Renal cortex interstitium (tissue), 15 donors: ENCODE measurements at places on chromosomes 7 and 10. TPM values are rescaled to one million over a fixed set of nuclear protein-coding genes. Genes with fewer than 3 reads are reported as not detected.

DNA sequence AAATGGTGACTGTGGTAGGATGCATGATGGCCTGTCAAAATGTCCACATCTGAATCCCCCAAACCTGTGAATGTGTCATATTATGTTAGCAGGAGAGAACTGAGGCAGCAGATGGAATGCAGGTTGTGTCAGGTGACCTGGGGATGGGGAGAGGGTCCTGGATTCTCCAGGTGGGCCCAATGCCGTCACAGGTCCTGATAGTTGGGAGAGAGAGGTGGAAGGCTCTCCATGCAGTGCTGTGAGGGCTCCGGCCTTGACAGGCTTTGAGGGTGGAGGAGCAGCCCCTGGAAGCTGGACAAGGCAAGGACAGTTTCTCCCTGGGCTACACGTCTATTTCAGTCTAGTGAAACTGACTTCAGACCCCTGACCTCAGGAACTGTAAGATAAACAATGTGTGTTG lies 330.9 kb upstream of the ZNF32 start:
- no peak for DNase-seq

DNA sequence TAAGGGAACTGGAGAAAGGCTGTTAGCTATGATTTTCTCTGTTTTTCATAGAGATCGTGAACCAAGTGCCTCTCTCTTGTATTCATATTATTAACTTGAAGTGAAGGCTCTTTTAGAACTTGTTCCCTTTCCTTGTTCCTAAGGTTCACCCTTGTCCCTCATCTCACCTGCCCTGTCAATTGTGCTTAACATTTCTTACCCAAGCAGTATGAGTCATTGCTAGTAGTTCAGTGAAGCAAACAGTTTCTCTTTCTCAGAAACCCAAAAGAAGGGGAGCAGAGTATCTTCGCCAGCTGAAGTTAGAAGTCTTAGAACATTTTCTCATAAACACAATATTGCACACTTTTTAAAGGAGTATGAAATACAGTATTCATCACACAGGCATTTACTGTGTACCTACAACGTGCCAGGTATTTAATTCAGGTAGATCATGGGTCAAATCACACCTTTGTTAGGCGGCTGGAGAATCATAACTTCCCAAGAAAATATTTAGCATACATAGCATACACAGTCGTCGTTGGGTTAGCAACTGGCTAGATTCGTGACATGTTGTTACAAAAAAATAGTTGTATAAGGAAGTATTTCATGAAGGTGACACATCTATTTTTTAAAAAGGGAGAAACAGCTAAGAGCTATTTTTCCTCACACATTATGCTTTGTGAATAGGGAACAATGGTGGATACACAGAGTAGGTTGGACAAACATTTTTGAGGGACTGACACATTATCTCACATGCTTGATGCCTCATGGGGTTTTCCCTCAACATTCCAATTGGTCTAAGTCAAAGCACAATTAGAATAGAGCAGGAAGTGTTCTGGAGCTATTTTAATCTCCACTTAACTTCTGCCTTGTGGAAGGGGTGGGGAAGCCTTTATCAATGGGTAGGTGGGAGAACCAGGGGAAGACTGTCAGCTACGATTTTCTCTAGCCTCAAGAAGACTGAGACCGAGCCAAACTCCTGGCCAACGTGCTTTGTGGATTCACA lies 13.2 kb downstream of the HDAC9 start:
- no peak for DNase-seq

DNA sequence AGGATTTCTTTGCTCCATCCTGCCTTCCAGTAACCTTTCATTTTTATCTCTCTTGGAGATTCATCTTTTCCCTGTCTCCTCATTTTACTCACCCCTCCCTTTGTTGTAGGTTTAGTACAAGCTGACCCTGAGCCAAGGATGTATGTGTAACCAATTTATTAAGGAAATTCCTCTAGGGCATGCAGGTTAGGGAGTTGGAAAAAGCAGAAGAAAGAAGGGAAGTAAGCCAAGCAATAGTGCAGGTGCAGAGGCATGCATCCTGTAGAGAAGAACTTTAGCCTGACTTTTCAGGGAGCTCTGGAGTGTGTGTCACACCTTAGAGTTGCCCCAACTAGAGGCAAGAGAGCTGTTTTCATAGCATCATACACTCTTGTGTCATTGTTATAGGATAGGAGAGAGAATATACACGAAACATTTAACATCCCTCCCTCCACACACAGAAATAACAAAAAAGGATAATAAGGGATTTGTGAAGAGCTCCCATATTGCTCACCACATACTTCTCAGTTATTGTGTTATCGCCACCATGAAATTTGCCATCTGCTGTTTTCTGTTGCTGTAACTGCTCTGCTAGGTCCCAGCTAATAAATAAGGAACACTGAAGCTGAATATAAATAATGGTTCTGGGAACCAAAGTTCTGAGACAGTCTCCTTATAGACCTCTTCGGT lies 21.8 kb upstream of the SEMA3C start:
- DNase-seq = no peak

The CTAGE8 gene
- 5.0 TPM for polyA plus RNA-seq

DNA sequence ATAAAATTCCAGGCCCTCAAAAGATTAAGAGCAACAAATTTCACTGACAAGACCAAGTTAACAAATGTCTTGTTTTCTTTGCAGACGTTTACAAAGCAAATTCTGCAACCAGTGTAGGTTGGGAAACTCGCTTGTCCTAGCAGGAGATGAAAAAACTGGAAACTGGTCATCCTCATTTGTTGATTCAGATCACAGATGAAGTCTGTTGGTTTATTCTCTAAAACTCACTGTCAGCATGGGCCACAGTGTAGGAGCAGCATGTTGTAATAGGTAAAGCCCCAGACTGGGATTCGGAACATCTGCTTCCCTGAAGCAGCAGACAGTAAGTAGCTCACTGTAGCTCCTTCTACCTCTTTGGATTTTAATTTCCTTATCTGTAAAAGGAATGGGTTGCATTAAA lies 31.5 kb downstream of the PANK1 start:
- DNase-seq = no peak

- DNase-seq = no peak
Measured at GRCh38 chr10:50740293-50740648, 535 bp downstream of the ASAH2B start.

The BAIAP2L1 gene
- polyA plus RNA-seq = 15.0 TPM

DNA sequence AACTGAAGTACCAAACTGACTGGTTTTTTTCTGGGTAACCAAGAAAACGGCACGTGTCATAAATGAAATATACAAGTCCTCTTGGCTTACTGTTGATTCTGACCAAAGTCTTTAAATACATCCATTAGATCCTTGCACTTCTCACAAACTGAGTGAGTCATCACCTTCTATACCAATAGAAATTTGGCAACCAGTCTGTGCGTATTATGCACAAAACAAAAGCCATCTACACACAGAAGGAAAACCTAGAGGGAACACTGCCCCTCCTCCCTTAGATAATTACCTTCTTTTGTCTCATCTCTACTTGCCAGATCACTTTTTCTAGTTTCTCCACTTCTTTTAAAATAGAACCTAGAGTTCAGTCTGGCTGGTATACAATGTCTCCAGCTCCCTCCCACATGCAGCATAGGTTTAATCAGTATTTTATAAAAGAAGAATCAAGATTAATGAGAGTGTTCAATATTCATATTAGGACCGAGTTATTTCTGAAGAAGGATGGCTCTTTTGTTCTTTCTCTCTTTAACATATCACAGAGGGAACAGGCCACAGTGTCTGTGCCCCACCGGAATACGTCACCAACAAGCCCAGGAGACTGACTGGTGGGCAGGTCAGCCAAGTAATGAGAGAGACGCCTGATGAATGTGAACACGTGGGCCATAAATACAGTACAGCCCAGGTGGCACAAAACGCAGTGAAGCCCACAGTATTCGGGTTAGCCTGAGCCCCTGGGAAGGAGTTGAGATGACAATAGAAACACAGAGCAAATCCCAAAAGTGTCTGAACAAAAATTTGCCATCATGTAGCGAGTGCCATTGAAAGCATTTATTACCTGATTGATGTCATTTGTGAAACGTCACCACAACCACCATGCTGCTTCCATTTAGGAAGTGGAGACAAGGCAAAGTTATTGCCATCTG lies 91.3 kb downstream of the KIAA1549 start:
- DNase-seq = no peak

DNA sequence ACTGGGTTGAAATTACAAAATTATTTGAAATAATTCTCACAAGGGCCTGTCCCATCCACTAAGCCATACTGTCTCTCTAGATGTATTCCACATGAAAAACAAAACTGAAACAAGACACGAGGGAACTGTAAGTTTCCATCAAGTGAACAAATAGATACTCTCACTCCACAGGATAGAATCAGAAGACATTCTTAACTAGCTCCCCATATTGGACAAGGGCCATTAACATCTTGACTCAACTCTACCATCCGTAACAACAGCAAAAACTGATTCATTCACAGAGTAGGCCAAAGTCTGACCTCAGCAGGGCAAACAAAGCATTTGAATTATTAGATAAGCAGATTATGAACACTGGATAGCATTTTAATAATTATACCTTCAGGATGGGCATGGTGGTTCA lies 29.1 kb downstream of the UBE2H start:
- DNase-seq = no peak

DNA sequence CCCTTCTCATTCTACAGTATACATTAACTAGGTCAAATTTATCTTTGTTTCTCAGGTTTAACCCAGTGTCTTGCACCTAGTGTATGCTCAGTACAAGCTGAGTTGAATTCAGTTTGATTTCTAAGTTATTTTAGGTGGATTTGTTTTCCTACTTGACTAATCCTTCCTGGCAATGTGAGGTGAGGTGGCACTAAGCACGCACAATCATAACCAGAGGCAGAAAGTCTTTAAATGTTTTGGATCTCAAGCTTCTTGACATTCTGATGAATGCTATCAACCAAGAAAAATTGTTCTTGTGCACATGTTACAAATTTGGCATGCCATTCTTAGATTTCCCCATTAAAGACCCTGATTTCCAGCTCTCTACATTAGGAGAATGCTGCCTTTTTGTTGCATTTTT lies 3.2 kb downstream of the BZW2 start:
- DNase-seq = no peak

The SFRP4 gene
- 3.4 TPM for polyA plus RNA-seq

DNA sequence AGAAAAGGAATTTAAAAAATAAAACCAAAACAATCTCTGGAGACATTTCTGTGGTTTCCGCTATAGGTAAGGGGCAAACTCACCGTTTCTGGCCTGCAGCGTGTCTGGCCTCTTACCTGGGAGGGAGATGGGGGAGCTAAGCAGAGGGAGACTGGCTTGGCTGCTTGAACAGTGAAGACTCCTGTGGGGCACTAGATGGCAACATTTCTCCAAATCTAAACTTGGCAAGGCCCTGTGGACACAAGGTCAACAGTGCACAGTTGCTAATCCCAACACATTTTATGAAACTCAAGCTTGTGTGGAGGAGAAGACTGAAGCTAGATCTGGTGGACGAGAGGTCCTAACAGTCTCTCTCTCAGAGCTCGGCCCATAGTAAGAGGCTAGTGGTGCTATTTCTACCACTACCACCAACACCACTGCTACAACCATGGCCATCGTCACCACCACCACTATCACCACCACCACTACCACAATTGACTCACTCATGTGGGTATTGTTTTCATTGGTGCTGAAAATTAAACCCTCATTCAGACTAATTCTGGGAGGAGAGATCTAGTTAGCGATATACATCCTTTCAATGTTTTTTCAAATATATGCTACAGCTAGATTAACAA lies 28.4 kb upstream of the CDHR3 start:
- peak; percentile 7 for DNase-seq

DNA sequence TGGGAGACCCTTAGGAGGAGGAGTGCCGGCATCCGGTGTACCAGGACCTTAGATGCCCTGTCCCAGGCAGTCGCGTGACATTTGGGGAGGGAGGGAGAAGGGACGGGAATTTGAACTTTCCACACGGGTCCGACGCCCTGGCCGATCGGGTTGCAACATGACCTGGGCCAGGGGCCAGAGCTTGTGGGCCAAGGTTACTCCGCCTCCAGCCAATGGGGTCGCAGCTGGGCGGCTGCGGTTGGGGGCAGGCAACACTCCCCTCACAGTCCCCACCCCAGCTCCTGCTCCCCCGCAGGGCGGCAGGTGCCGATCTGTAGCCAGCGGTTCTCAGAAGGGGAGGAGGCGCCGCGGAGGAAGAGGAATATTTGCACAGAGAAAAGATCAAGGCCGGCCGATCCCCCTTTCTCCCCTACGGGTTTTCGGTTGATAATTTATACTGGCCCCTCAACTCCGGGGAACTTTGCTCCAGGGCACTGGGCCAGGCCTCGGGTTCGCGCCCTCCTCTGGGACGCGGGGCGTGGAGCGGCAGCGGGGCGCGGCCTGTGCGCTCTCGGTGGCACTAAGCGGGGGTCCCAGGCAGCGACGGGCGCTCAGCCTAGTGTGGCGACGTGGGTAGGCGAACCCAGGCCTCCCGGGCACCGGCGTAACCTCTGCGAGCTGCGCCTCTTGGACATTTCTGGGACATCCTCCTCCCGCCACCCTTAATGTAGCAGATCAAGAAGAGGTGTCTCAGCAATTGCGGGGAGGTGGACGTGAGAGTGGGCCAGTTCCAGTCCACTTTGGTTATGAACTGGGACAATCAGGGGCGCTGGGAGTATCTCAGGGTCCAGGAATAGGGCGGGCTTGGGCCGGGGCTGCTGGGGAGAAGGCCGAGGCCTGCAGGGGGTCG lies 1.2 kb downstream of the MLXIPL start:
- no peak for DNase-seq

DNA sequence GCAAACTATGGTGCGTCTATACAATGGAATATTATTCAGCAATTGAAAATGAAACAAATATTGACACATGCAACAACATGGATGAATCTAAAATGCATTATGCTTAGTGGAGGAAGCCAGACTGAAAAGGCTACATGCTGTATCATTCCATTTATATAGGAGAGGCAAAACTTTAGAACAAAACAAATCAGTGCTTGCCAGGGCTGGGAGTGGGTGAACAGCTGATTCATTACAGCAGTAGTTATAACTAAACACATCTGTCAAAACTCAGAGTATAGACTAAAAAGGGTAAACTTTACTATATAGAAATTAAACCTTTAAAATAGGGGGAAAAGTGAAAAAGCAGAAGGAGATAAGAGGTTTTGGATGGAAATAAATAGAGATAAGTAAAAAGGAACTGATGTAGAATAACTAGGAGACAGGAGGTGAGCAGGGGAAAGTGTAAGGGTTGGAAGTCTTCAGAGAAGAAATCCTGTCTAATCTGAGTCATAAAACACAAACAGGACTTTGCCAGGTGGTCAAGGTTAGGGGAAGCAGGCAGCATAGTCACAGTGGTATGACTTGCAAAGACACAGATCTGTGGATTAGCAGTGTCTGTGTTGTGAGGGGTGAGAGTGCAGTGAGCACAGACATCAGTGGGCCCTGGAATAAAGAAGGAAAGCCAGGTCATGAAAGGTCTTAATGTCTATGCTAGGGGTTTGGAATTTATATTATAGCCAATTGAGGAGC lies 349.8 kb downstream of the PHTF2 start:
- DNase-seq = no peak

- no peak for DNase-seq
Measured at GRCh38 chr7:111535142-111535870, 27.0 kb downstream of the IMMP2L start.

The CALHM3 gene
- polyA plus RNA-seq = not detected
